ENCODE measurements at places on chromosomes 13 and 19.

- DNase-seq: no peak
These were observed 31.6 kb downstream of the CCNE1 start for GRCh38 chr19:29843180-29844051.

DNA sequence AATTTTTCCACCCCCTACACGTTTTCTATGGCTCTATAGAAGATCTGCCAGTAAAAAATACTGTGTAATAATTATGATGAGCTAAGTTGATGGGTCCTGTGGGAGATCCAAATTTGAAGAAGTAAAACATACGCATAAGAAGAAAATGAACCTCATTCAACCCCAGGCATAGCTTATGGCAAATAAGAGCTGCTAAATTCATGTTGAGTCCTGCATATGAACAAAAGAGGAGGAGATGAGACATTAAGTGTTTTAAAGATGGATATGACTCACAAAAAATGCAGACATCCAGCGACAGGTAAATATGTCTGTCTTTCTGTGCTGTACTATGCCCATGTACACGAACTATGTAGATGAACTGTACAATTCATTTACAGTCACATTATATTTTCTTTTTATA is 101.9 kb downstream of the LIG4 start:
- DNase-seq: no peak

- DNase-seq: no peak
These were observed 213.3 kb downstream of the MZT1 start for GRCh38 chr13:72514146-72514545.

DNA sequence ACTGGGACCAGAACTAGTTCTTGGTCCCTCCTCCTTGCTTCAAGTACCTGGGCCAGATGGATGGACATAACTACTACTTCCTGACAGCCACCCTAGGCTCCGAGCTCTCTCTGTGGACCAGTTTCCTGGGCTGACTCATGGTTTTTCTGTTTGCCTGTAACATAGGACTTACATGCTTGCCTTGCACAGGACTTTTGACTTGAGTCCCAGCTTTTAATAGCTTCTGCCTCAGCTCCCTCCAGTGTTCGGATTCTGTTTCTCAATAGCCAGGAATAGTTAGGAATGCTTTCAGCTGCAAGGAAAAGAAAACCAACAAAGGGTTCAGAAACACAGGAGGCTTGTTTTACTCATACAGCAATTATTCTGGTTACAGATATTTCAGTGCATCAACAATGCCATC is 405.9 kb downstream of the ZNF536 start:
- no peak for DNase-seq

DNA sequence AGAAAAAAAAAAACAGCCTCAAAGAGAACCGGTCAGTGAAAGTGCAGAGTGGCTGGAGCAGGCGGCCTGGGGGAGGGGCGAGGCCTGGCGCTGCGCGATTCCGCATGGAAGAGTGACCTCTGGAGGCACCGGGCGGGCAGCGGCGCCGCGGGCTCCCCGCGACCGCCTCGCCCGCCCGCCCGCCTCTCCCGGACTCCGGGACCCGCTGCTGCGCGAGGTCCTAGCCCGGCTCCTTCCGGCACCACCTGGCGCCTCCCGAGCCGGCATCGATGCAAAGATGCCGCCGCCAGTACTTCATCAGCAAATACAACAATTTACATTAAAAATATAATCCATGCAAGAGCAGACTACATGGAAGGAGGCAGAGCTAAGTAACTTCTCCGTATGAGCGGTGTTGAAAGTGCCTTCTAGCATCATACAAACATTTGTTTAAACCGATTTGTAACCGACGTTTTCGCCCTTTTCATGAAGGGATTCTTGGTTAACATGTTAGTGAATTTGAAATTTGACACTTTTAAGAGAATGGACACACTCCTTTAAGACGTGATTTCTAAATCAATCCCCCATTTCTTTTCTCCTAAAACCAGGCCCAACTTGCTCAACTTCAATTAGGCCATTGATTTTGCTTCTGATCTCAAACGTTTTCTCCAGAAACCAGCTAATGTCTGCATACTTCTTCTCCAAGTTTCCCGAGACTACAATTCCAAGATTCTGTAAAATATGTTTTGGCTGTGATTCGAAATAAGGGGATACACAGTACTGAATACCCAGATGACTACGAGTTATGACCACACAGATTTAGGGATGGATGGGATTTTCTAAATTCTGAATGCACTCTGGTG is 2.1 kb downstream of the EFNB2 start:
- peak; percentile 70 for DNase-seq

DNA sequence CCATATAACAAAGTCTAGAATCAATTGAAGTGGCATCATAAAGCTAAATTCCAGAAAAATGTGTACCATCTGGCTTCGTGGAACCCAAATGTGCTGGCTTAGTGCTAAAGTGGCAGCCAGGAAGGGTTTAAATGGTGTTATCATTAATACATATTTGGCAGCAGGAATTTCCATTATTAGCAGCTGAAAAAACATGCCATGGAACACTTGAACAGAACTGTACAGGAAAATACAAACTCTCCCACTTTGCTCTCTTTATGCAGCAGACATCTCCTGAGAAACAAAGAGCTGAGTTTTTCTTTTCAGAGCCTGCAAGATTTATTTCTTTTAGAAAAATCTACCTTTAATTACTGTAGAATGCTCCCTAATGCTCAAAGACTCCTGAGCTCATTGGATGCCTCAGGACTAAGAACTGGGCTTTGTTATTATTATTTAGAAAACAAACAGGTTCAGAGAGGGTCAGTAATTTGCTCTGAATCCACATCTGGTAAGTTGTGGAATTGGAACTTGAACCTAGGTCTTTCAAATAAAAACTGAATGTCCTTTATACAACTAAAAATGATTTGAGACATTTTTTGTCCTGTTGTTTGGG is 179.0 kb downstream of the LACC1 start:
- no peak for DNase-seq

All from HFFc6 (cell line).